ENCODE measurements at places on chromosomes 11 and 22.

GRCh38 chr22:36546092-36546804 is 17.3 kb upstream of the EIF3D start:
- H3K36me3 ChIP-seq, result no peaks in the 10 kb centered on the region
- H3K4me3 ChIP-seq, result no peak overlapping the region
- ATAC-seq, result peak; percentile 67
- no peak overlapping the region for H3K27ac ChIP-seq
- peaks cover 36% of the 10 kb centered on the region for H3K4me1 ChIP-seq

DNA sequence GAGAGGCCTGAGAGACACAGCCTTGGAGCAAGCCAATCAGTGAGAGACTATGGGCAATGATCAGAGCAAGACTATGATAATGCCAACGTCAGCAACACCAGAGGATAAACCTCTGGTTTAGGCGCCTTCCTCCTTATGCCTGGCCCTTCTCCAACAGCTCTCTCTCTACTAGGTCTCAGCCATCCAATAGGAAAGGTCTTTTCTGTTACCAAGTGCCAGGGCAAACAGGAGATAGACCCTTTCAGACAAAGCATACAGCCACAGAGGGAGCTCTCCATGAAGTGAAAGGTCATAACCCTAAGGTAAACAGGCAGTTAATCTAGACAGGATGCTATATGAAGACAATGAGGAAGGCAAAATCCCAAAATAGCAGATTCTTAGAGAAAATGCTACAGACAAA is 9.5 kb downstream of the STK33 start:
- H3K27ac ChIP-seq, result no peak overlapping the region
- H3K4me1 ChIP-seq, result peaks cover 10% of the 10 kb centered on the region
- no peaks in the 10 kb centered on the region for H3K27me3 ChIP-seq
- no peak overlapping the region for H3K4me3 ChIP-seq

GRCh38 chr11:36361901-36362391 is 65.9 kb downstream of the PRR5L start:
- peaks cover 44% of the 10 kb centered on the region for H3K4me1 ChIP-seq
- no peak overlapping the region for H3K4me3 ChIP-seq
- no peaks in the 10 kb centered on the region for H3K36me3 ChIP-seq
- H3K27me3 ChIP-seq, result no peaks in the 10 kb centered on the region
- H3K27ac ChIP-seq, result no peak overlapping the region

DNA sequence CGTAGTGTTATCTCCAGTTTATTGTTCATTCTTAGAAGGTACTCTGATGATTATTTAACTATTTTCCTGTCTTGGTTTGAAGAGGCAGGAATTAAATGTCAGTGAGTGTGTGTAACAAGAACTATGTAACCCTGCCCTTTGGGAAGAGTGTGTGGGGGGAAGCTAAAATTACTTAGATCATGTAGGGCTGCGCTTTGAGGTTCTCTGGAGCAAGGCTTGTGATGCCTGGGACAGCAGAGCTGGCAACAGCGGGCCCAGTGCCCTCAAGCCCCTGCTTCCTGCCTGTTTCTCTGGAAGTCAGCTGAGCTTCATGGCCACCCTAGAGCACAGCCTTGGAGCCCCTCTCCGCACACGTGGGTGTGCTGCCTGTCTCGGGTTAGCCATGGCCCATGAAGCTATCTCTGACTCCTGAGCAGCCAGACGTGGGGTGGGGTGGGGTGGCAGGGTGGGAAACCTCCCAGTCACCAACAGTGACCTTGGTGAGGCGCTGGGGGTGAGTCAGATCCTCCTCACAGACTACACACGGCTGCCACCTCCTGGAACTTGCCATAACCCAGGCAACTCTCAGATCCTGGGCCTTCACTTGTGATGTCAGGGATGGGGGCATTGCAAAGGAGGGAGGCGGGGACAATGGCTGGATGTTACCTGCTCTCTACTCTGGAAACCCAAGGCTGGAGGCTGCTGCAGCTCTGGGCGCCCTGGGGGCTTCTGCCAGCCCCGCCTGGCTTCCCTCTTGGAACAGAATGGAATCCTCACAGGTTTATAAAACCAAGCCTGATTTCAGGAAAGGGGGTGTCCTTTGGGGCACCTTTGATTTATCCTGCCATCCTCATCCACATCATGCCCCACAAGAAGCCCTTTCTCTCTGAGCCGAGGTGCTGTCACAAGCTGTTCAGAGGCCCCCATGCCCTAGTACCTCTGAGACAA is 88.6 kb downstream of the SNX19 start:
- ATAC-seq, result no peak
- H3K4me3 ChIP-seq, result no peak overlapping the region
- H3K36me3 ChIP-seq, result no peaks in the 10 kb centered on the region
- no peak overlapping the region for H3K27ac ChIP-seq
- H3K27me3 ChIP-seq, result peaks cover 8% of the 10 kb centered on the region

DNA sequence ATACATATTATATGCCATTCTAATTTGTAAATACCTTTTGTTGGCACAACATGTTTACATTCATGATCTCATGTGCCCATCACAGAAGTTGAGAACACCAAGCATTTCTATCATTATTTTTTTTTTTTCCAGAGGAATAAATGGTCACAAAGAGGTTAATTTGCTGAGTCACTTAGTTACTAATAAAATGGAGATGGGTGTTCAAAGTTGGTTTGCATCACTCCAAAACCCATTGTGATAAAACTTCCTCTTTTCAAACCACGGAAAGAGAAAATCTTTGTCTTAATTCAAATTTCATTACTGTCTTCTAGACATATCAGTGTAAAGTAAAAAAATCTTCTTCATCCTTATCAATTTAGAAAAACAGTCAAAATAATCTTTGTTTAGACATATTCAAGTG is 636.8 kb upstream of the CCDC179 start:
- H3K36me3 ChIP-seq, result no peaks in the 10 kb centered on the region
- no peak overlapping the region for H3K4me3 ChIP-seq
- H3K27ac ChIP-seq, result no peak overlapping the region
- H3K27me3 ChIP-seq, result no peaks in the 10 kb centered on the region
- no peak for ATAC-seq

- no peaks in the 10 kb centered on the region for H3K27me3 ChIP-seq
- peaks cover 4% of the 10 kb centered on the region for H3K36me3 ChIP-seq
- ATAC-seq, result no peak
Measured at GRCh38 chr22:31945443-31945855, 1.1 kb downstream of the YWHAH start.

- H3K27ac ChIP-seq, result no peak overlapping the region
- H3K4me3 ChIP-seq, result no peak overlapping the region
- H3K4me1 ChIP-seq, result no peaks in the 10 kb centered on the region
- no peak for ATAC-seq
- H3K36me3 ChIP-seq, result peaks cover 48% of the 10 kb centered on the region
- no peaks in the 10 kb centered on the region for H3K27me3 ChIP-seq
Measured at GRCh38 chr11:72373163-72373562, 61.2 kb downstream of the CLPB start.

GRCh38 chr11:8832571-8833260 is 78.3 kb upstream of the AKIP1 start:
- H3K27me3 ChIP-seq, result no peaks in the 10 kb centered on the region
- peak; percentile 79 for ATAC-seq
- H3K4me1 ChIP-seq, result peaks cover 11% of the 10 kb centered on the region
- H3K36me3 ChIP-seq, result no peaks in the 10 kb centered on the region
